ENCODE measurements at places on chromosomes 3 and 15.

DNA sequence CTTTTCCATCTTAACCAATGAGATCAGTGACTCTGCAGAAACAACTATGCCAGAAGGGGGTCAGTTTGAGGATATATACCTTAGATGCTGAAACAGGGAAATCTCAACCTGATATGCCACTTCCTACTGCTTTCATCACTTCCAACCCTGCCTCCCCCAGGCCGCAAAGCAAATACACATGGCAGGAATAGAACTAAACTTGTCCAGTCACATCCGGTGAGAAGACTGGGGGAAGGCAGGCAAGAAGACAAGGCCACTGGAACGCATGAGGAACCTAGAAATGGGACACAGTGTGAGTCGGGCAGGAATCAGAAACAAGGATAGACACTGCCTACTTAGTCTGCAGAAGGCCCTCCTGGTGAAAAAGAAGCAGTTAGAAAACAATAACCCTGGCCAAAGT, 90.6 kb downstream of the MYO5A start:
- no peak for DNase-seq

- peak; percentile 74 for DNase-seq
Observed at GRCh38 chr3:43765521-43765971, 74.8 kb downstream of the ABHD5 start.

- no peak for DNase-seq
Observed at GRCh38 chr3:172640751-172641150, 70.1 kb downstream of the NCEH1 start.

DNA sequence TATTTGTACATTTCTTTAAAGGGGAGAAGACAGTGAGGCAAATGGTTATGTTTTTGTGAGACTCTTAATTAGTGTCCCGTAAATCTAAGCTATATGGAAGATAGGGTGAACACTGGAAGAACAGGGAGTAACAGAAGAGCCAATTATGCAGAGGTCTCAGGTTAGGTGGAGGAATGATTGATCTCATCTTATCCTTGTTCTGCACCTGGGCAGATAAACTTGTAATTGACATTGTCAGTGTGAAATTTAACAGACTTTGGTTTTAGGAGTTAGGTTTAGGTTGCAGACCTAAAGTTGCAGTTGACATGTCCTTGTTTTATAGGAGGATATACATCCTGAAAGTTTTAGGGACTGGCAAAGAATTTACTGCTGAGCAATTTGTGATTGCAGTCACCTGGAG, 3.1 kb upstream of the TWF2 start:
- no peak for DNase-seq

DNA sequence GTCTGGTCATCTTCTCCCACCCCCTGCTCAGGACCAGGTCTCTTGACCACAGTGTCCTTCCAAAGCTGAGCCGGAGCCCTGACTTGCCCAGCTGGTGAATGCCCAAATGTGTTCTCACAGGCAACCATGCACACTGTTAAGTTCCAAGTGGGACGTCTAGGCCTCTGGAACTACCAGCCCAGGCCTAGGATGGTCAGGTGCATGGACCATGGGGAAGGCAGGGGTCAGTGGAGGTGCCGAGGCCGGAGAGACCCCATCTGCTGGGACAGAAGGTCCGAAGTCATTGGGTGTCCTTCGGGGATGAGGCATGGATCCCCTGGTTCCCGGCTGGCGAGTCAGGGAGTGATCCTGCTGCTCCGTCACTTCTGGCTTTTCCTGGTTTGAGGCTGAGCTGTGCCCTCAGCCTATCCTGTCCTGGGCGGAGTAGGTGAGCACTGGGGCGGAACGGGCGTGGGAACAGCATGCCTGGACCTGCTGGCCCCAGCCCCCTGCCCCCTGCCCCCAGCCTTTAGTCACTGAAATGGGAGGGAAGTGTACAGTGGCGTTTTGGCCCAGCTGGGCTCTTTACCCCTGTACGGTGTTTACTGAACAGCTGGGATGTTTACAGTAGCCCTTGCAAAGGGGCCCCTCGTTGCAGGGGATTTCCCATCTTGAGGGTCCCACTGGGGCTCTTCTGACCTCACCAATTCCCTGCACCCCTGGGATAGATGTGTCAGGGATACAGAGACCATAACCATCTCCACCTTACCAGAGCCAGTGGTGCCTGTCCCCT, 12.1 kb downstream of the SEMA3F start:
- DNase-seq, result no peak

GRCh38 chr3:29141197-29141917, 139.5 kb upstream of the RBMS3 start:
- no peak for DNase-seq

- DNase-seq, result no peak
Observed at GRCh38 chr15:27961801-27962200, 137.3 kb downstream of the OCA2 start.

All from fibroblast of mammary gland (primary cell).